ENCODE measurements at places on chromosomes 3 and 15. TPM values are rescaled to one million over a fixed set of nuclear protein-coding genes. Genes with fewer than 3 reads are reported as not detected.

GRCh38 chr3:86990734-86991481, at the start of gene VGLL3:
TSS of gene VGLL3 (minus strand) at chr3:86991149. CDS start at chr3:86990743, 406 bp downstream.
- DNase-seq = peak; percentile 92

The CORO2B gene
- total RNA-seq = 9.2 TPM

GRCh38 chr3:66476852-66477381, 23.9 kb downstream of the LRIG1 start:
- no peak for DNase-seq

The GPR27 gene
- total RNA-seq = 2.1 TPM

DNA sequence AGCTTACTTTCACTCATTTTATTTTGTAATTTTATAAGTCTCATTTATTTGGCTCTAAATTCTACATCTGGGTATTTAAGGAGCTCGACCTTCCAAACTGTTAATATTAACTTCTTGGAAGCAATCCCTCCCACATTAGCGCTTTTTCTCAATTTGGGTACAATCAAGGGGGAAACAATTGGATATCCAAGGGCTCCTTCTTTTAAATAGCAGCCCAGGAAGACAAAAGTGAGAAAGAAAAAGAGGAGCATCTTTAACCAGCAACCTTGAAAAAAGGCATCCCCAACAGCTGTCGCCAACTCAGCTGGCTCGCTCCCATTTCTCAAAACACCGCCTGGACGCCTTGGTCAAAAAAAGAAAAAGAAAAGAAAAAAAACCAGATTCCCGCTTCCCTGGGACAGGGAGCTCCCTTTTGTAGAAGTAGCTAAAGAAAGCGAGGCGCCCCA, 873 bp downstream of the C3orf70 start:
- DNase-seq = no peak

DNA sequence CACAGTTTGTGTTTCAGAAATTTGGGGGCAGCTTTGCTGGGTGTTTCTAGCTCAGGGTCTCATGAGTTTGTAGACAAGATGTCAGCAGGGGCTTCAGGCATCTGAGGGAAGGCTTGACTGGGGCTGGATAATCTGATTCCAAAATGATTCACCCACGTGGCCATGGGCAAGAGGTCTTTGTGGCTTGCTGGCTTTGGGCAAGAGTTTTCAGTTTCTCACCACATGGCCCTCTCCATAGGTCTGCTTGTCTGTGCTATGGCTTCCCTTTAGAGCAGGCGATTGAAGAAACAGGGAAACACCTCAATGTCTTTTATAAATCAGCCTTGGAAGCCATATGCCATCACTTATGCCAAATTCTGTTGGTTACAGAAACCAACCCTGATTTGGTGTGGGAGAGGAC, 11.9 kb downstream of the RPS27L start:
- DNase-seq = no peak

DNA sequence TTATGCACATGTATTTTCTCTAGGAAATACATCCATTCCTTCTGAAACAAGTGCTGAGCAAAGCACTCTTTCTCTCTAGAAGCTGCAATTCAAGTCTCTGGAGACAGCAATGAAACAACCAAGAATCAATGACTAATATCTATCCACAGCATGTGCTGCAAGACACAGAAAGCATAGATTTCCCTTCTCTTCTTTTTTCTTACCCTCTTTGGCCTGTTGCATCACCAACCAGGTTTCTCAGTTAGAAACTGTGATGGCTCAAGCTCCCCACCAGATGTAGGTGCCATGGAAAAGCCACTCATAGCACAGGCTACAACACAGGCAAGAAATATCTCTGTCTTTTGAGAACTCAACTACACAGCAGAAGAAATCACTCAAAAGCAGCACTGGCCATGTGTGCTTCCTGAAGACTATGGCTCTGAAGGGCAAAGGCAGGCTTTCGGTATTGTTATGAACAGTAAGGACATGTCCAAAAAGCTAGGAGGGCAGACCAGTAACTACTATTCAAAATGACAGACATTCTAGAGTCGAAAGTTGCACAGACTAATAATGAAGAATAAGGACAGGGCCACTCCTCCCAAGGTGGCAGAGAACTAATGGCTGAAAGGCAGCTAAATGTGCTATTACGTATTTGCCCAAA, 15.5 kb downstream of the ZDHHC3 start:
- no peak for DNase-seq

The RYR3 gene
- total RNA-seq = 23.1 TPM

DNA sequence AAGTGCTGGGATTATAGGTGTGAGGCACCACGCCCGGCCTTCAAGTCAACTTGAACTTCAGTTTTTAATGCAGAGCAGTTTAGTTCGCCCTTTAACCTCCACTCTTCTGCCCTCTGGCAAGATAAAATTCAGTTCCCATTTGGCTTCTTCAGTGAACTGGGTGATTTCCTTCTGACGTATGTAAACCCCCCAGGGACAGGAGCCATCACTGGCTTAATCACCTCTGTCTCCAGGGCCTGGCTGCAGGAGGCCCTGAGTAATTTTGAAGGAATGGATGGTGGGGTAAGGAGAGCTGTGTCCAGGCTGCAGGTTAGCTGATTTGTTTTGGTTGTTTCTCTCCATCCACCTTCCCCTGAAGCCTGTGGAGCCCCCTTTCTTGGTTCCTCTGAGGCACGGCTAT, 11.9 kb downstream of the MCM2 start:
- peak; percentile 17 for DNase-seq

GRCh38 chr3:146817704-146818103, 212.6 kb upstream of the PLSCR5 start:
- DNase-seq = no peak

DNA sequence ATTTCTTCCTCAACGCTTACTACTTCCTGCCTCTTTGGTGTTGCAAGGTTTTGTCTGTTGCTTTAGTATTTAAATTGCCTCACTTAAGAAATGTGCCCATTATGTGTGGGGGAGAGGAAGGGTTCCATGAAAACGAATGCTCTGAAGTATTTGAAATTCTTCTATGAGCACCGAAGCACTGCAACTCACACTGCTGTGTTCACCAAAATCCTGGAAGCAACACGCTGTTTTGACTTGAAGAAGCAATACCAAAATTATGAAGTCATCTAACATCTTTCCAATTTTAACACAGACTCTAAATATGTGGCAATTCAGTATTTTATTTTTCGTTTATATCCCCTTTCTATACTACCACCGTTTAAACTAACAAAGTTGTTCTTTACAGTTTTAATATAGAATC, 101.5 kb downstream of the RBMS3 start:
- DNase-seq = no peak

GRCh38 chr3:53579636-53580035, 85.2 kb downstream of the CACNA1D start:
- DNase-seq = no peak

- no peak for DNase-seq
Observed at GRCh38 chr3:129506231-129506742, 22.2 kb upstream of the RHO start.

DNA sequence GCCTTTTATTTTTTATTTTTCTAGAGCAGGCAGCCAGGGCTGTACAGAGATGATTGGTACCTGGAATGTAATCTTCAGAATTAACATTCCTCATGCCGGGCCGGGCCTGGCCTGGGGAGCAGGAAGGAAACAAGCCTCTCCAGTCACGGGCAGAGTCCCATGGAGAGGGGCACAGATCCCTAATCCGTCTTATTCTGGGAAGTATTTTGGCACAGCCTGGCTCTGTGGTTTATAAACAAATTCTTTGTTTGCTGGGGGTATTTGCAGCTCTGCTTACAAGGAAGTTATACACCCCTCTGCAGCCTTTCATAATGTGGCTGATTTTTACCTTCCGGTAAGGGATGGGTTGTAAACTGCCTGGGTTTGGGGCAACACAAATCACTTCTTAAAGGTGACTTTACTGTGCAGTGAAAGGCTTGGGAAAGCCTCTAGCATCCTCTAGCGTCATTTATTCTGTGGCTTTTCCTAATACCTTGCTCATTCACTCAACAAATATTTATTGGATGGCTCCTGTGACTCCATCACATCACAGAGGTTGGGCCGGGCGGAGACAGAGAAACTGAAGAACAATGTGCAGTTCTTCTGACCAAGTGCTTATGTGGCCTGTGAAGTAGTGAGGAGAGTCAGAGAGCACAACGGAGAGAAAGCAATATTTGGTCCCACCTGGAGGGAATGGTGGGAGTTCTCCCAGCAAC, 2.7 kb downstream of the SLC6A20 start:
- DNase-seq = peak; percentile 52

- DNase-seq = no peak
Observed at GRCh38 chr15:83723216-83723615, 69.3 kb downstream of the ADAMTSL3 start.

The XYLB gene
- 2.2 TPM for total RNA-seq
